ENCODE measurements at places on chromosomes 12 and 14. TPM values are rescaled to one million over a fixed set of nuclear protein-coding genes. Genes with fewer than 3 reads are reported as not detected.

DNA sequence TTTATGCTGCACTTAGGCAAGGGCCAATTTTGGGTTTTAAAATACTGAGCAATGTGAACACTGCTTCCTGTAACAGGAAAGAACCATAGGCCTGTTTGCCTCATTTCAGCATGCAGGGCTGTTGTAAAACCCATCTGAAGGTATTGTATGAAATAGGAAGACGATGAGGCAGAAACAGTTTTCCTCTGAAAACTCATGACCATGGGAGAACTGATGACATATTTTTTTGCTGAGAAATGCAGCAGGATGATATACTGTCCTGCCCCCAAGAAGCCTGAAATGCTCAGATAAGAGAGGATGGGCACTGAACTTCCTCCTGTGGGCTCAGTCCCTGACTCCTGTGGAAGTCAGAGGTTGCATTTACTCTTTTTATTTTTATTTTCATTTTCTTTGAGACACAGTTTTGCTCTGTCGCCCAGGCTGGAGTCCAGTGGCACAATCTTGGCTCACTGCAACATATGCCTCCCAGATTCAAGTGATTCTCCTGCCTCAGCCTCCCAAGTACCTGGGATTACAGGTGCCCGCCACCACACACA lies 17.4 kb downstream of the PYGL start:
- peaks cover 68% of the 10 kb centered on the region for H3K36me3 ChIP-seq
- no peak overlapping the region for H3K27ac ChIP-seq
- DNase-seq = no peak

- no peak for DNase-seq
- no peak overlapping the region for H3K27ac ChIP-seq
- H3K4me3 ChIP-seq = no peak overlapping the region
- no peaks in the 10 kb centered on the region for H3K4me1 ChIP-seq
- H3K27me3 ChIP-seq = no peaks in the 10 kb centered on the region
Observed at GRCh38 chr14:40204441-40205175, 772.4 kb upstream of the FBXO33 start.

DNA sequence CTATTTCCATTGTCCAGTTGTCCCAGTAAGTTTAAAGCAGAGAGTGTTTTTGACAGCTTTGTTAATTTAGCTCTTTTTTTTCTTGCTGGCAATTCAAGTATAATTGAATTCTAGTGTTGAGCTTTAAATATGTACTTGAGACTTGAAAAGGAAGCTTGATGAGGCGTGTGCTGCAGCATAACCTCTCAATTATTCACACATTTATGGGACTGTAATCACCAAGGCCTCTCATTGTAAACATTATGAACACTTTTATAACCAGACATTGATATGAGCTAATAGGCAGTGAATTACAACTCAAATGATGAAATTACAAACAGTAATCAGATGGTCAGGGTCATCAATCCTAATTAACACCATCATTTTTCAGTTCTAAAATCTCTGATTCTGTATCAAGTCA lies 378.0 kb upstream of the DDHD1 start:
- peaks cover 7% of the 10 kb centered on the region for H3K4me1 ChIP-seq
- no peaks in the 10 kb centered on the region for H3K36me3 ChIP-seq
- no peak overlapping the region for H3K4me3 ChIP-seq
- DNase-seq = no peak

GRCh38 chr12:105968025-105968424 lies 170.7 kb downstream of the NUAK1 start:
- no peaks in the 10 kb centered on the region for H3K36me3 ChIP-seq
- no peak overlapping the region for H3K4me3 ChIP-seq
- no peaks in the 10 kb centered on the region for H3K27me3 ChIP-seq
- no peak overlapping the region for H3K27ac ChIP-seq
- no peak for DNase-seq
- peaks cover 6% of the 10 kb centered on the region for H3K4me1 ChIP-seq

- peak; percentile 59 for DNase-seq
- peaks cover 11% of the 10 kb centered on the region for H3K27me3 ChIP-seq
Observed at GRCh38 chr12:2395354-2395977, 342.7 kb downstream of the CACNA1C start.

DNA sequence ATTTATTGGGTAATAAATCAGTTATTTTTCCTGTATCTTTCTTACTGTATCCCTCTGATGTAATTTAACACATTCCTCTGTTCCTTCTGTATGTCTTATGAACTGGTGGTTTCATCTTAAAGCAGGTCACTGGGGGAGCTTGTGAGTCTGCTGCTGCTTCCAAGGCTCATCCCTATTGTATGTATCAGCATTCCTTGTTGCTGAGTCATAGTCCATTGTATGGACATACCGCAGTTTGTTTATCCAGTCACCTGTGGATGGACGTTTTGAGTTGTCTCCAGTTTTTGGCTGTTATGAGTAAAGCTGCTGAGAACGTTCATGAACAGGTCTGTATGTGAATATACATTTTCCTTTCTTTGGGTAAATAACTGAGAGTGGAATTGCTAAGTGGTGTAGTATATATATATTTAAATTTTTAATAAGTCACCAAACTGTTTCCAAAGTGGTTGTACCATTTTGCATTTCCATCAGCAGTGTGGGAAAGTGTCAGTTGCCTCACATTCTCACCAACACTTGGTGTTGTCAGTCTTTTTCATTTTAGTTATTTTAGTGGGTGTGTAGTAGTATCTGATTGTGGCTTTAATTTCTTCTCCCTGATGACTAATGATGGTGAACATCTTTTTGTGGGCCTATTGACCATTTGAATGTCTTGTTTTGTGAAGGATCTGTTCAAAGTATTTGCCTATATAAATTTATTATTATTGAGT lies 82.7 kb downstream of the BEGAIN start:
- no peak overlapping the region for H3K27ac ChIP-seq
- no peaks in the 10 kb centered on the region for H3K27me3 ChIP-seq
- H3K36me3 ChIP-seq = no peaks in the 10 kb centered on the region
- DNase-seq = peak; percentile 6

DNA sequence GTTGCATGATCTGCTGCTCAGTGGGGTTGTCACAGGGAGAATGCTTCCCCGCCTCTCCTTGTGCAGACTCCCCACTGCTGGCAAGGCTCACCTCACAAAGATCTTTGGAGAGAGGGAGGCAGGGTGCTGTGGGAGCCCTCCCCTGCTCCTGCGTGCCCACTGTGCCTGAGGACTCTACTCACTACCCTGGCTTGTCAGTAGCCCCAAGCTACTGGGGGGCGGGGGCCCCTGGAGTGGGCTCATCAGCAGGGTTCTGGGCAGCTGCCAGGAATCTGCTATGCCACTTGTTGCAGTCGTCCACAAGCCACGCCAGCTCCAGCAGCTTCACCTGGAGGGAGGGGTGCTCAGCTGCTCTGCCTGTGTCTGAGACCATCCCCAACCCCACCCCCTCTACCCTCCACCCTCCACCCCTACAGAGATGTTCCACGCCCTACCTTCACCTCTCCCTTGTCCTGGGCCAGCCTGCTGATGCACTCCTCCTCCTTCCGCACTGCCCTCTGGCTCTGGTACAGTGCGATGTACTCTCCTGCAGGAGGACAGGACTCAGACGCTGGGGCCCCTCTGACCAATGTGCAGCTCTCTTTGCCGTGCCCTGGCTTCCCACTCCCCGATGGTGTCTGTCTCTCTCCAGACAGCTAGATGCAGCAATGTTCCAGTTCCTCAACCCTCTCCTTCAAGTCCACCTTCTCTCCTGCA lies 14.2 kb upstream of the BLTP3B start:
- H3K36me3 ChIP-seq = no peaks in the 10 kb centered on the region
- no peak overlapping the region for H3K27ac ChIP-seq
- no peaks in the 10 kb centered on the region for H3K27me3 ChIP-seq
- no peak overlapping the region for H3K4me3 ChIP-seq
- no peaks in the 10 kb centered on the region for H3K4me1 ChIP-seq
- no peak for DNase-seq

- H3K4me1 ChIP-seq = peaks cover 28% of the 10 kb centered on the region
- no peaks in the 10 kb centered on the region for H3K36me3 ChIP-seq
- no peak overlapping the region for H3K4me3 ChIP-seq
- DNase-seq = peak; percentile 86
- peak overlapping the region; percentile 57 for H3K27ac ChIP-seq
- no peaks in the 10 kb centered on the region for H3K27me3 ChIP-seq
Observed at GRCh38 chr14:99755629-99756603, 37.3 kb upstream of the EML1 start.

- no peak overlapping the region for H3K4me3 ChIP-seq
- peak overlapping the region; percentile 32 for H3K27ac ChIP-seq
- peak; percentile 37 for DNase-seq
- no peaks in the 10 kb centered on the region for H3K36me3 ChIP-seq
- H3K4me1 ChIP-seq = peaks cover 11% of the 10 kb centered on the region
Observed at GRCh38 chr12:82412246-82412645, 53.9 kb downstream of the METTL25 start.

DNA sequence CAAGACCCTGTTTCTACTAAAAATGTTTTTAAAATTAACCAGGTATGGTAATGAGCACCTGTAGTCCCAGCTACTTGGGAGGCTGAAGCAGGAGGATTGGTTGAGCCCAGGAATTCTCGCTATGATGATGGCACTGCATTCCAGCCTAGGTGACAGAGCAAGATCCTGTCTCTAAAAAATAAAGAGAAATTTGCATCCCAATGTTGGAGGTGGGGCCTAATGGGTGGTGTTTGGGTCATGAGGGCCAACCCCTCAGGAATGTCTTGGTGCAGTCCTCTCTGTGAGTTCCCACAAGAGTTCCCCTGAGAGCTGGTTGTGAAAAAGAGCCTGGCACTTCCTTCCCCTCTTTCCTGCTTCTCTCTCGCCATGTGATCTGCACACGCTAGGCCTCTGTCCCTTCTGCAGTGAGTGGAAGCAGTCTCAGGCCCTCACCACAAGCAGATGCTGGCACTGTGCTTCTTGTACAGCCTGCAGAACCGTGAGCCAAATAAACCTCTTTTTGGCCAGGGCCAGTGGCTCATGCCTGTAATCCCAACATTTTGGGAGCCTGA lies 11.3 kb downstream of the ACOT6 start:
- no peak overlapping the region for H3K27ac ChIP-seq
- H3K4me1 ChIP-seq = no peaks in the 10 kb centered on the region
- H3K4me3 ChIP-seq = no peak overlapping the region
- DNase-seq = no peak
- no peaks in the 10 kb centered on the region for H3K36me3 ChIP-seq

- DNase-seq = peak; percentile 9
- H3K27ac ChIP-seq = no peak overlapping the region
- H3K4me3 ChIP-seq = no peak overlapping the region
Observed at GRCh38 chr12:70427611-70428010, 61.5 kb downstream of the KCNMB4 start.

GRCh38 chr14:32104803-32105202 lies 27.7 kb downstream of the ARHGAP5 start:
- no peak overlapping the region for H3K27ac ChIP-seq
- no peak overlapping the region for H3K4me3 ChIP-seq
- H3K36me3 ChIP-seq = peaks cover 24% of the 10 kb centered on the region
- no peaks in the 10 kb centered on the region for H3K27me3 ChIP-seq
- H3K4me1 ChIP-seq = peaks cover 1% of the 10 kb centered on the region
- DNase-seq = no peak

GRCh38 chr12:124676714-124677462 lies 109.5 kb upstream of the NCOR2 start:
- peaks cover 14% of the 10 kb centered on the region for H3K4me1 ChIP-seq
- no peak for DNase-seq
- H3K4me3 ChIP-seq = no peak overlapping the region
- no peaks in the 10 kb centered on the region for H3K36me3 ChIP-seq
- no peak overlapping the region for H3K27ac ChIP-seq

DNA sequence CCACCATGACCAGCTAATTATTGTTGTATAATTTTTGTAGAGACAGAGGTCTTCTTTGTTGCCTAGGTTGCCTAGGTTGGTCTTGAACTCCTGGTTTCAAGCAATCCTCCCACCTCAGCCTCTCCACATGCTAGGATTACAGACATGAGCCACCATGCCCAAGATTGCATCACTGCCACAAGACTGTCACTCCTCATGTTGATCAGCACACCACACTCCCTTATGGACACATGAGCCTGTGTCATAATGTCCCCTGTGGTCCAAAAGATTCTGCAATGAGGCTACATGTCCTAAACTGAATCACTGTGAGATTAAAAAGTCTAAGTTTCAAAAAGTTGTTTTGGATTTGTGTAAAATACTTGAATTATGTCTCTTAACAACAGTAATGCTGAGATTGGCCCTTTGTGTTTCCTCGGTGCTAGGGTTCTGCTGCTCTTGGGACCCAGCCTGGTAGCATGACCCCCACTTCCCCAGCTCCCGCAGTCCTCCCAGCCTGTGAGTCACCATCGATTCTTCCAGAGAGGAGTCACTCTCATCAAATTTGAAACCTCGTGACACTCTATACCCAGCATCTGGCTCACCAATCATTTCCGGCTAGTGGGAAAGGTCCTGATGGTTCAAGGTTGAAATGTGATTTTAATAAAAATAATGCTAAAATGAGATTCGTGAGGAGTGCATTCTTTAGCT lies 890.9 kb downstream of the VRK1 start:
- no peak overlapping the region for H3K4me3 ChIP-seq
- H3K4me1 ChIP-seq = no peaks in the 10 kb centered on the region
- H3K27me3 ChIP-seq = no peaks in the 10 kb centered on the region
- H3K36me3 ChIP-seq = peaks cover 5% of the 10 kb centered on the region

DNA sequence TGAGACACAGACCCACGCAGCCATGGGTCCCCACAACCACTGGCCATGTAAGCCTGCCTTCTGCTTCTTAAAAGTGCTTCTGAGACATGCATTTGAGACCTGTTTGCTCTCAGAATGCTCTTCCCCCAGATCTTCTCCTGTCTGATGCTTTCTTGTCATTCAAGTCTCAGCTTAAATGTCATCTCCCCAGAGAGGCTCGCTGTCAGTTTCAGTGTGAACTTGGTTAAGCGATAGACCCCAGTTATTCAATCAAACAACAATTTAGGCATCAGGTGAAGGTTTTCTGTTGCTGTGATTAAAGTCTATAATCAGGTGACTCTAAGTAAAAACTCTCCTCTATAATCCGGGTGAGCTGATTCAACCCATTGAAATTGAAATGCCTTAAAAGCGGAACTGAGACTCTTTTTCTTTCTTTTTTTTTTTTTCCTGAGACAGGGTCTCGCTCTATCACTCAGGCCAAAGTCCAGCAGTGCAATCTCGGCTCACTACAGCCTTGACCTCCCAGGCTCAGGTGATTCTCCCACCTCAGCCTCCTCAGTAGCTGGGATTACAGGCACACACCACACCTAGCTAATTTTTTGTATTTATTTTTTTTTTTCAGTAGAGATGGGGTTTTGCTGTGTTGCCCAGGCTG lies 123.4 kb downstream of the KSR2 start:
- no peak overlapping the region for H3K4me3 ChIP-seq
- peaks cover 81% of the 10 kb centered on the region for H3K27me3 ChIP-seq
- H3K4me1 ChIP-seq = peaks cover 4% of the 10 kb centered on the region
- no peak for DNase-seq
- no peaks in the 10 kb centered on the region for H3K36me3 ChIP-seq
- H3K27ac ChIP-seq = no peak overlapping the region

Gene PRH2
- total RNA-seq = not detected

Gene ASB2
- not detected for total RNA-seq

Gene ATXN7L3B
- total RNA-seq = 28.2 TPM

Gene SMIM41
- total RNA-seq = not detected

Gene IGF1
- total RNA-seq = not detected

Gene CACNA1C
- total RNA-seq = not detected

Gene ASPG
- total RNA-seq = 0.05 TPM

Gene INHBC
- not detected for total RNA-seq

Gene KRT84
- total RNA-seq = not detected

Gene CLEC4A
- 0.79 TPM for total RNA-seq

Gene MOAP1
- 17.5 TPM for total RNA-seq

Gene FLVCR2
- 4.2 TPM for total RNA-seq

Gene MSRB3
- 35.1 TPM for total RNA-seq

Gene LLPH
- 43.8 TPM for total RNA-seq

Gene ADAMTS20
- not detected for total RNA-seq

Gene ACSS3
- total RNA-seq = not detected

Gene DHRS2
- total RNA-seq = 1.1 TPM

Gene EMP1
- 230 TPM for total RNA-seq

Data from MCF 10A (cell line).